ENCODE measurements at places on chromosomes 1 and 21.

GRCh38 chr1:202880062-202880461, 8.9 kb downstream of the RABIF start:
- no peak for DNase-seq

GRCh38 chr21:34133392-34133791, 60.0 kb downstream of the MRPS6 start:
- no peak for DNase-seq

GRCh38 chr1:6957341-6957740, 172.1 kb downstream of the CAMTA1 start:
- DNase-seq: no peak

DNA sequence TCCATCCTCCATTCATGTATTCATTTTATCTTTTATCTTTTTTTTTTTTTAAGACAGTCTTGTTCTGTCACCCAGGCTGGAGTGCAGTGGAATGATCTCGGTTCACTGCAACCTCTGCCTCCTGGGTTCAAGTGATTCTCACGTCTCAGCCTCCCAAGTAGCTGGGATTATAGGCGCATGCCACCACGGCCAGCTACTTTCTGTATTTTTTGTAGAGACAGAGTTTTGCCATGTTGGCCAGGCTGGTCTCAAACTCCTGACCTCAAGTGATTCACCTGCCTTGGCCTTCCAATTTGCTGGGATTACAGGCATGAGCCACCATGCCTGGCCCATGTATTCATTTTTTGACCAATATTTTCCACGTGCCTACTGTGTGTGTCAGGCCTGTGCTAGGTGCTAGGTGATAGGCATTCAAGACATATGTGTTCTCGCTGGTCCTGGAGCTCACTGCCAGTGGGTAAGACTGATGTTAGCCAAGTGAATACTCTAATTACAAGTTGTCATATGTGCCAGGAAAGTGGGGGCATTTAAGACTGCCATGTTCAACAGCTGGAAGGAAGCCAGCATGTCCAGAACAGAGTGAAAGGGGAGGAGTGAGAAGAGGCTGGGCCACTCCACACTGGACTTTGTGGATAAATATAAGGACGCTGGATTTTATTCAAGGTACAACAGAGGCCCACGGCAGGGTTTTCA, 5.3 kb upstream of the CELSR2 start:
- DNase-seq: no peak

- DNase-seq: no peak
These were observed 11.5 kb upstream of the EIF4G3 start for GRCh38 chr1:21188235-21188634.

- no peak for DNase-seq
These were observed 344.5 kb downstream of the LMX1A start for GRCh38 chr1:165011991-165012531.

DNA sequence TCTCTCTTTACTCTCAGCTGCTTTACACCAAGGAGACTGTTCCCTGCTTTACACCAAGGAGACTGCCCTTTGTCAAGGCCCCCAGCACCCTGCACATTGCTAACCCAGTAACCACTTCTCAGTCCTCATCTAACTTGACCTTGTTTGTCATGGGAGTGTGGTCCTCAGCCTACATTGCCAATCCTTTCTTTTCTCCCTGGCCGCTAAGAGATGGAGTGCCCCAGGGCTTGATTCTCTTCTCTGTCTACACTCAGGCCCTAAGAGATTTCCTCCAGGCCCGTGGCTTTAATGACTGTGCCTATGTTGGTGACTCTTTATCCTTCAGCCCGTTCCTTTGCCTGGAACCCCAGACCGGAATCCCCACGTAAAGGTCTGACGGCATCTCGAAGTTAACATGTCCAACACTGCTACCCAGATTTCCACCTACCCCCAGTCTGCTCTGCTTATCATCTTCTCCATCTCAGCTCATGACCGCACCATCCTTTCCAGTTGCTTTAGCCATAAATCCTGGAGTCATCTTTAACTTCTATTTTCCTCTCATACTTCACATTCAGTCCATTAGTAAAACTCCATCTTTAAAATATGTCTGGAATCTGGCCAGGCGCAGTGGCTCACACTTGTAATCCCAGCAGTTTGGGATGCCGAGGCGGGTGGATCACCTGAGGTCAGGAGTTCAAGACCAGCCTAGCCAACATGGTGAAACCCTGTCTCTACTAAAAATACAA, 9.5 kb upstream of the SEMA4A start:
- no peak for DNase-seq
